Skeletal muscle tissue (tissue), 5 donors: ENCODE measurements at places on chromosomes 3 and 15. TPM values are rescaled to one million over a fixed set of nuclear protein-coding genes. Genes with fewer than 3 reads are reported as not detected.

Gene GPR15
- not detected for total RNA-seq

Gene ARPC4
- 65.2 TPM for total RNA-seq

Gene LTK
- 4.2 TPM for total RNA-seq

Gene EXD1
- total RNA-seq, result not detected

Gene IL16
- total RNA-seq, result 4.7 TPM

Gene PGBD4
- total RNA-seq, result 1.0 TPM

Gene RASL12
- total RNA-seq, result 15.1 TPM

Gene WDR93
- total RNA-seq, result not detected

Gene ZNF619
- 8.4 TPM for total RNA-seq

Gene TUSC7
- total RNA-seq, result not detected

Gene CD80
- 1.0 TPM for total RNA-seq

Gene TMEM87A
- total RNA-seq, result 70.5 TPM

Gene PLSCR2
- total RNA-seq, result not detected

Gene NOX5
- under 0.01 TPM for total RNA-seq

Gene COL6A5
- total RNA-seq, result not detected

Gene RFC4
- 23.5 TPM for total RNA-seq

Gene ZNF717
- 16.7 TPM for total RNA-seq

Gene DNAJC17
- total RNA-seq, result 10.4 TPM
